Astrocyte (in vitro differentiated cells and primary cell): ENCODE measurements at places on chromosomes 16 and 17. TPM values are rescaled to one million over a fixed set of nuclear protein-coding genes. Genes with fewer than 3 reads are reported as not detected.

The NEUROD2 gene
- total RNA-seq, result not detected in 2 replicates

The RNU2-1 gene
- 4,186 and 4,812 TPM in 2 replicates for total RNA-seq

The LRRC75A gene
- 0.36 TPM in 2 replicates for total RNA-seq

GRCh38 chr16:83797013-83797412 lies 10.8 kb upstream of the HSBP1 start:
- H3K27me3 ChIP-seq, result no peaks in the 10 kb centered on the region
- H3K4me1 ChIP-seq, result no peaks in the 10 kb centered on the region
- H3K36me3 ChIP-seq, result no peaks in the 10 kb centered on the region
- DNase-seq, result no peak

- H3K27me3 ChIP-seq, result no peaks in the 10 kb centered on the region
- no peak overlapping the region for H3K27ac ChIP-seq
- no peaks in the 10 kb centered on the region for H3K4me1 ChIP-seq
- no peaks in the 10 kb centered on the region for H3K36me3 ChIP-seq
- DNase-seq, result no peak
- H3K4me3 ChIP-seq, result no peak overlapping the region
Measured at GRCh38 chr16:6381896-6382295, 950.7 kb upstream of the RBFOX1 start.

DNA sequence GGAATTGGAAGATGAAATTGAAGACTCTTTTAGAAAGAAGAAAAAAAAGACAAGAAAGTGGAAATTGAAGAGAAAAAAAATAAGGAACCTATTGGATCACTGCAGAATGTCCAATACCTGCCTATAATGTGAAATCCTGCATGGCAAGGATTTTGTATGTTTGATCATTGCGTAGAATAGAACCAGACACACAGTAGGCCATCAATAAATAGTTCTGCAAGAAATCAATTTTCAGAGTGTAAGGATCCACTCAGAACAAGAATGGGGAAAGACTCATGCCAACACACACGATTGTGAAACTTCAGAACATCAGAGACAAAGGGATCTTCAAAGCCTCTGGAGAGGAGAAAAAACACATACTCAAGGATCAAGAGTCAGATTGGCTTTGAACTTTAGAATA lies 39.7 kb upstream of the DHX40 start:
- H3K27me3 ChIP-seq, result peaks cover 2% of the 10 kb centered on the region
- H3K27ac ChIP-seq, result no peak overlapping the region
- DNase-seq, result no peak
- no peaks in the 10 kb centered on the region for H3K36me3 ChIP-seq

GRCh38 chr17:81346908-81347349 lies 48.3 kb upstream of the BAHCC1 start:
- H3K27ac ChIP-seq, result no peak overlapping the region
- peak overlapping the region; percentile 60 for H3K4me3 ChIP-seq
- H3K4me1 ChIP-seq, result peaks cover 25% of the 10 kb centered on the region
- no peaks in the 10 kb centered on the region for H3K36me3 ChIP-seq
- H3K27me3 ChIP-seq, result no peaks in the 10 kb centered on the region

DNA sequence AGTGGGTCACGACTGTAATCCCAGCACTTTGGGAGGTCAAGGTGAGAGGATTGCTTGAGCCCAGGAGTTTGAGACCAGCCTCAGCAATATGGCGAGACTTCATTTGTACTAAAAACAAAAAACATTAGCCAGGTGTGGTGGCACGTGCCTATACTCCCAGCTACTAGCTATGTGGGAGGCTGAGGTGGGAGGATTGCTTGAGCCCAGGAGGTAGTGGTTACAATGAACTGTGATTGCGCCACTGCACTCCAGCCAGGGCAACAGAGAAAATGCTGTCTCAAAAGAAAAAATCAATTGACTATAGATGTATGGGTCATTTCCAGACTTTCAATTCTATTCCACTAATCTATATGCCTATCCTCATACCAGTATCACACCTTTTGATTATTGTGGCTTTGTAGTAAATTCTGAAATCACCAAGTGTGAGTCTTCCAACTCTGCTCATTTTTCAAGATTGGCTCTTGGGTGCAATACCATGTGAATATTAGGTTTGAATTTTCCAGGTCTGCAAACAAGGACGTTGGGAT lies 27.2 kb upstream of the CEP20 start:
- H3K27me3 ChIP-seq, result no peaks in the 10 kb centered on the region
- H3K4me1 ChIP-seq, result peaks cover 4% of the 10 kb centered on the region
- no peaks in the 10 kb centered on the region for H3K36me3 ChIP-seq
- no peak for DNase-seq
- H3K4me3 ChIP-seq, result no peak overlapping the region
- no peak overlapping the region for H3K27ac ChIP-seq

DNA sequence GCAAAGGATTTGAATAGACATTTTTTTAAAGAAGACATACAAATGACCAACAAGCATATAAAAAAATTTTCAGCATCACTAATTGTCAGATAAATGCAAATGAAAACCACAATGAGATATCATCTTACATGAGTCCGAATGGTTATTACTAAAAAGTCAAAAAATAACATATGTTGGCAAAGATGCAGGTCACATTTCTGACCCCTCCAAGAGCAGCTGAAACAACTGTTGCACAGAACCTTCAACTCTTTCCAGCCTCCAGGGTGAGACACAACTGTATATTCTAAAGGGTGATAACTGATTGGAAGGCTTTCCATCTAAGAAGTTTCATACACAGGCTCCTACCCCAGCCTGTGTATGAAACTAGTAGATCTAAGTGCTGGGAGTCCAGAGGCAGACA lies 51.9 kb downstream of the SLFN5 start:
- H3K27ac ChIP-seq, result no peak overlapping the region
- no peak overlapping the region for H3K4me3 ChIP-seq
- H3K36me3 ChIP-seq, result no peaks in the 10 kb centered on the region
- no peak for DNase-seq

GRCh38 chr16:78684030-78684611 lies 584.7 kb downstream of the WWOX start:
- H3K27me3 ChIP-seq, result no peaks in the 10 kb centered on the region
- peak overlapping the region; percentile 22 for H3K27ac ChIP-seq
- DNase-seq, result peak; percentile 92
- H3K4me1 ChIP-seq, result peaks cover 13% of the 10 kb centered on the region

DNA sequence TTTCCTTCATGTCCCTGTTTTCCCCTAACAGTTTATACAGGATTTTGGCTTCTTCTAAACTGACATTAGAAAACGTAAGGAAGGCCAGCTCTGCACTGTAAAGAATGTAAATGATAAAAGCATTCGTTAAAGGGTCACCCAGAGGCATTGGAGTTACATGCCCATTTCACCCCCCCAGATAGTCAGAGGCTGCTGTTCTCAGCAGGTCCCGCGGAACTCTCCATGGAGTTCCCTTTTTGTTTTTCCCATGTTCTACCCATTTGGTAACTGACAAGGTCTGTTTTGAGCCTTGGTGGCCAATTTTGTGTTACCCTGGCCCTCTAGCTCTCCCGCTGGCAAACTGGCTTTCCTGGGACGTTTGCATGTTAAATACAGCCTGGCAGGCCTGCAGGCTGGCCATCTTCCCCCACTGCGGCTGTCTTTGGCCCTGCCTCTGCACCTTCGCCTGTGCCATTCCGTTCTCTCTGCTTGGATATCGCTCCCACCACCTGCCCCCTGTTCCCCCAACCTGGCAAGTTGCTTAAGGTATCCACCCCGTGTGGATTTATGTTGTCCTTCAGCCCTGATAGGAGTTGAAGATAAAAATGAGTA lies 49.7 kb downstream of the EPN2 start:
- no peak overlapping the region for H3K27ac ChIP-seq
- H3K36me3 ChIP-seq, result no peaks in the 10 kb centered on the region
- H3K4me3 ChIP-seq, result no peak overlapping the region

DNA sequence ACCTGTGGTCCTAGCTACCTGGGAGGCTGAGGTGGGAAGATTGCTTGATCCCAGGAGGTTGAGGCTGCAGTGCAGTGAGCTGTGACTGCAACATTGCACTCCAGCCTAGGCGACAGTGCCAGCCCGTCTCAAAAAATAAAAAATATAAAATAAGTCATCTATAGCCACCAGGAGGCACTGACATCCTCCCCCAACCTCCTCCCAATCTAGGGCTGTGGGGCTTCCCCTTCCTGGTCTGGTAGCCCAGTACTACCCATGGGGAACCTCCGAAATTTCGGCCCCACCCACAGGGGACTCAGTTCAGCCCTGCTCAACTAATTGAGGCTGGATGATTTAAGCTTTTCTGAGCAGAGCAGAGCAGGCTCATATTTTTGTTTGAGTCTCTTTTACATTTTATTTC lies 3.2 kb downstream of the ZSCAN10 start:
- DNase-seq, result no peak
- H3K4me3 ChIP-seq, result no peak overlapping the region
- peaks cover 18% of the 10 kb centered on the region for H3K27me3 ChIP-seq
- peaks cover 6% of the 10 kb centered on the region for H3K4me1 ChIP-seq
- H3K36me3 ChIP-seq, result no peaks in the 10 kb centered on the region

GRCh38 chr17:6186998-6187397 lies 116.8 kb downstream of the WSCD1 start:
- H3K4me3 ChIP-seq, result no peak overlapping the region
- H3K4me1 ChIP-seq, result no peaks in the 10 kb centered on the region
- peaks cover 2% of the 10 kb centered on the region for H3K27me3 ChIP-seq
- no peak overlapping the region for H3K27ac ChIP-seq

GRCh38 chr17:61401389-61402072 lies 1.9 kb downstream of the TBX2 start:
- peak overlapping the region; percentile 58 for H3K4me3 ChIP-seq
- peak; percentile 31 for DNase-seq
- peaks cover 35% of the 10 kb centered on the region for H3K4me1 ChIP-seq
- H3K36me3 ChIP-seq, result no peaks in the 10 kb centered on the region
- H3K27ac ChIP-seq, result peak overlapping the region; percentile 71

DNA sequence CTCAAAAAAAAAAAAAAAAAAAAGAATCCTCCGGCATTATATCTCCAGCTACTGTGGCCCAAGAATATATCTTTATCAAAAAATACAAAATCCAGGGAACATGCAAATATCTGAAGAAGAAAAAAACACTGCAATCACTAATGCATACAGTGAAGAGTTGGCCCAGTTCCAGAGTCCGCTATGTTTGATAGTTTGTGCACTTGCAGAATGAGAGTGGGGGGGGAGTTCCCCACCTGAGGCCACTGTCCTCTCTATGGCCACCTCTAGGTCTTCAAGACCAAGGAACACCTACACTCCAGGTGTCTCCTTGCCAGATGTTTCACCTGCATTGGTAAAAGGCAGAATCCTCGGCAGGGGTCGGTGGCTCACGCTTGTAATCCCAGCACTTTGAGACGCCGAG lies 4.0 kb downstream of the ZNF785 start:
- DNase-seq, result no peak
- peaks cover 6% of the 10 kb centered on the region for H3K36me3 ChIP-seq
- peaks cover 8% of the 10 kb centered on the region for H3K4me1 ChIP-seq
- no peak overlapping the region for H3K27ac ChIP-seq
- H3K4me3 ChIP-seq, result no peak overlapping the region

DNA sequence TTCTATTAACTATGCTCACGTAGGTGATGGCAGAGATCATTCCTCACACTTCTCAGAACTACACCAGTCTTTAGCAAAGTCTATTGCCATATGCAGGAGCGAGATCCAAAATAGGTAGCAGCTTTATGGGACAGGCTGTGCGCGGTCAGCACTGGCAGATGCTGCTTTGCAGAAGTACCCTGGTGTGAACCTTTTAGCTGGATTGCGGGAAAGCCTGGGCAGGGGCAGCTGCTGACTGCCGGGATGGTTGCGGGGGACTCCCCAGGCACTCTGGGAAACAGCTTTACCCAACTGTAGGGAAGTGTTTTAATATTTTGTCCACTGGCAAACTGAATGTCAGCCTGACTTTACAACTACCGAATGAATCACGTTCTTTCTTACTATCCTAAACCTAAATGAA lies 251.3 kb downstream of the HS3ST3A1 start:
- H3K4me1 ChIP-seq, result peaks cover 37% of the 10 kb centered on the region
- H3K36me3 ChIP-seq, result no peaks in the 10 kb centered on the region
- peak overlapping the region; percentile 72 for H3K27ac ChIP-seq

GRCh38 chr16:73213732-73214455 lies 166.0 kb upstream of the ZFHX3 start:
- no peaks in the 10 kb centered on the region for H3K27me3 ChIP-seq
- H3K27ac ChIP-seq, result peak overlapping the region; percentile 78
- H3K4me1 ChIP-seq, result peaks cover 18% of the 10 kb centered on the region
- no peaks in the 10 kb centered on the region for H3K36me3 ChIP-seq
- no peak overlapping the region for H3K4me3 ChIP-seq

DNA sequence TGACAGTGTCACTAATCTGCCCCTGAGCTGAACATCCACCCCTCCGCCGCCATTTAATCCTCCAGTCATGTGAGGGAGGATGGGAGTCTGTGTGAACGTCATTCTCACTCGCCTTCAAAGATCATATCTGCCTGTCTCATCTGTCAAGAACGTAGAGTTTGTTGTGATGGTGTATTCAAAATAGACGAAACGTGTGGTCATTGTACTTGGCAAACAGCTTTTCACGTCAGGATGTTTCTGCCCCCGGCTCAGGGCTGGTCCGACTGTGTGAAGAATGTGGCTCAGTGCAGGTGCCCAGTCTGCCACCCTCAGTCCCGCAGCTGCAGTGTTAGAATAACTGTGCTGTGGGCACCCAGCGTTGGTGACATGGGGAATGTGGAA lies 148.0 kb downstream of the KCNJ12 start:
- no peak overlapping the region for H3K4me3 ChIP-seq
- H3K36me3 ChIP-seq, result no peaks in the 10 kb centered on the region
- H3K27ac ChIP-seq, result no peak overlapping the region

DNA sequence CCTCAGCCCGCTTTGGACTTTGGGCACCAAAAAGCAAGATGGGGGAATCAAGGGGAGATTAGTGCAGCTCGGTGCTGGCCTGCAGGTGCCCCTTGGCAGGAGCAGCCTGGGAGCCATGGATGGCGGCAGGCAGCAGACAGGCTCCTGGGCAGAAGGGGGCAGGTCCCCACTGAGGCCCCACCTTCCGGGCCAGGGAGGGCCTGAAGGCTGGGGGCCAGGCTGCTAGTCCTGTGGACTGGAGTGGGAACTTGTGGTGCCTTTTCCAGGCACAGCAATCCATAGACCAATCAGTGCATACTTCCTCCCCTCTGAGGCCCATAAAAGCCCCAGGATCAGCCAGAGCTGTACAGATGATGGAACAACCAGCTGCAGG lies 64.0 kb downstream of the USP32 start:
- H3K27ac ChIP-seq, result no peak overlapping the region
- H3K4me3 ChIP-seq, result no peak overlapping the region
- DNase-seq, result no peak
- H3K4me1 ChIP-seq, result no peaks in the 10 kb centered on the region

DNA sequence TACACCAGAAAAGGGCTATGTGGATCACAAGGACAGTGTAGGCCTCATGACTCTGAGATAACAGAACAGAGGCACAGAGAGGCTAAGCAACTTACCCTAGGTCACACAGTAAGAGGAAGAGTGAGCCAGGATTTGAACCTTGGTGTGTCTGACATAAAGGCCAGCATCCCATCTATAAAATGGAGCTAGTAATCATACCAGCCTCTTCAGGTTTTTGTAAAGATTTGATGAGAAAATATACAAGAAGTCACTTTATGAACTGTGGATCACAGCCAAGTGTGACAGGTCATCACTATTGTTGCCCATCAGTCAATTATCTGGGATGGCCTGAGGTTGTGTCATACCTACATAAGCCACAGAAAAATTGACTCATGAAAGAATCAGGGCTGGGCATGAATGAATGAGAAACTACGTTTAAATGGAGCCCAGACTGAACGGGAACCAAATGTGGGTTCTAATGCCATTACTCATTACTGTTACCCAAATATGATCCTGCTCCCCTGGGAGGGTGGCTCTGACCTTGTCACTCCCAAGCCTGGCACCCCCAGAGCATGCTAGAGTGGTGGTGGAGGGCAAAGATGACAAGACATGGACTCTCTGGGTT lies 21.0 kb downstream of the FBXO39 start:
- H3K27me3 ChIP-seq, result no peaks in the 10 kb centered on the region
- no peak for DNase-seq
- H3K4me1 ChIP-seq, result no peaks in the 10 kb centered on the region
- no peak overlapping the region for H3K4me3 ChIP-seq

GRCh38 chr17:42284024-42284369 lies 4.3 kb upstream of the STAT5A start:
- H3K4me1 ChIP-seq, result no peaks in the 10 kb centered on the region
- no peaks in the 10 kb centered on the region for H3K27me3 ChIP-seq
- no peak overlapping the region for H3K4me3 ChIP-seq
- no peak overlapping the region for H3K27ac ChIP-seq
